ENCODE measurements at places on chromosomes 5 and 9. TPM values are rescaled to one million over a fixed set of nuclear protein-coding genes. Genes with fewer than 3 reads are reported as not detected.

MSMP gene
- not detected for total RNA-seq

TAF11L5 gene
- not detected for total RNA-seq

SPATA31D4 gene
- total RNA-seq: not detected

GPX3 gene
- 744 TPM for total RNA-seq

RNF183 gene
- not detected for total RNA-seq

GAPT gene
- total RNA-seq: 0.22 TPM

PPP2R2B gene
- total RNA-seq: 0.11 TPM

RANBP17 gene
- 6.5 TPM for total RNA-seq

ANXA1 gene
- total RNA-seq: 48.7 TPM

UBE2QL1 gene
- 25.5 TPM for total RNA-seq

CCL27 gene
- 0.41 TPM for total RNA-seq

DPYSL3 gene
- total RNA-seq: 20.7 TPM

TRIP13 gene
- total RNA-seq: 0.44 TPM

FOXD4L3 gene
- total RNA-seq: not detected

NDFIP1 gene
- 62.1 TPM for total RNA-seq

TMEM8B gene
- total RNA-seq: 17.5 TPM

ELL2 gene
- total RNA-seq: 21.0 TPM

RPS23 gene
- 1,103 TPM for total RNA-seq

LOX gene
- total RNA-seq: 4.4 TPM

NOP16 gene
- total RNA-seq: 19.1 TPM

FOXD4 gene
- total RNA-seq: 0.11 TPM

BTNL3 gene
- not detected for total RNA-seq

PKD2L2 gene
- 0.16 TPM for total RNA-seq

ADGRV1 gene
- total RNA-seq: not detected

SLC24A2 gene
- not detected for total RNA-seq

PCDHGA3 gene
- total RNA-seq: 12.2 TPM

CDKN2A gene
- 0.30 TPM for total RNA-seq

MEGF10 gene
- total RNA-seq: 0.47 TPM

BSPRY gene
- total RNA-seq: 0.25 TPM

LCN10 gene
- 9.6 TPM for total RNA-seq

SUSD3 gene
- 0.60 TPM for total RNA-seq

SHROOM1 gene
- 4.9 TPM for total RNA-seq

PGM5 gene
- 190 TPM for total RNA-seq

TAF1L gene
- not detected for total RNA-seq

DMRT3 gene
- not detected for total RNA-seq

FAM78A gene
- total RNA-seq: 47.3 TPM

FBXL7 gene
- total RNA-seq: 27.7 TPM

STC2 gene
- total RNA-seq: 12.4 TPM

SPATA9 gene
- not detected for total RNA-seq

DNLZ gene
- 37.6 TPM for total RNA-seq

BTNL8 gene
- 0.58 TPM for total RNA-seq

REEP2 gene
- total RNA-seq: 6.6 TPM

PRDM9 gene
- total RNA-seq: not detected

GOLGA2 gene
- 86.9 TPM for total RNA-seq

TMEM252 gene
- total RNA-seq: not detected

ANKRD34B gene
- not detected for total RNA-seq

COL15A1 gene
- total RNA-seq: 45.4 TPM

LMX1B gene
- total RNA-seq: 1.3 TPM
